ENCODE measurements at places on chromosomes 12 and 14.

DNA sequence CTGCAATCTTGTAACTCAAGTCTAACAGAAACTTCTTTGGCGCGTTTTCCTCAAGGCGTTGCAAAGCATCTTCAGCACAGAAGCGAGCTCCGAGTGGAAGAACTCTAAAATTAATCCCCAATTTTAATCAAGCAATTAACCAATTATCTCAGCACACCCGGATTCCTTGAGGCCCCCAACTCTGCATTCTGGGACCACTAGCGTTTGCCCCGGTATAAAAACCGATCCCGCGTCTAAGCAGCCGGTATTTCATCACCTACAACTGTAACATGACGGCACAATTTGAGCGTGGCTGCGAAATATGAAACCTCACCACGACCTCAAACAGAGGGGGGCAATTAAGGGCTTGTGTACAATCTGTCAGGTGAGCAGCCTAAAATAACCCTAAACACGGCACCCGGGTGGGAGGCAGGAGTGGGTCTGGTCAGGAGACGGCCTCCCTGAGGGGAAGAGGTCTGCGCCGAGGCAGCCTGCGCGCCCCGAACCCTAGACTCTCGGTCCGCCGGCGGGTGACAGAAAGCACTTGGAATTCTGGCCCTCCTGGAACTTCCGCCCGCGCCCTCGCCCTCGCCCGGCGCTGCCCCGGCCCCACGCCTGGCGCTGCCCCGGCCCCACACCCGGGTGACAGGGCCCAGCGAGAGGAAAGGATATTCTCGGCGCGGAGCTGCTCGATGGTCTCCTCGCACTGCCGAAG is 594 bp downstream of the ZCCHC8 start:
- DNase-seq, result peak; percentile 73

DNA sequence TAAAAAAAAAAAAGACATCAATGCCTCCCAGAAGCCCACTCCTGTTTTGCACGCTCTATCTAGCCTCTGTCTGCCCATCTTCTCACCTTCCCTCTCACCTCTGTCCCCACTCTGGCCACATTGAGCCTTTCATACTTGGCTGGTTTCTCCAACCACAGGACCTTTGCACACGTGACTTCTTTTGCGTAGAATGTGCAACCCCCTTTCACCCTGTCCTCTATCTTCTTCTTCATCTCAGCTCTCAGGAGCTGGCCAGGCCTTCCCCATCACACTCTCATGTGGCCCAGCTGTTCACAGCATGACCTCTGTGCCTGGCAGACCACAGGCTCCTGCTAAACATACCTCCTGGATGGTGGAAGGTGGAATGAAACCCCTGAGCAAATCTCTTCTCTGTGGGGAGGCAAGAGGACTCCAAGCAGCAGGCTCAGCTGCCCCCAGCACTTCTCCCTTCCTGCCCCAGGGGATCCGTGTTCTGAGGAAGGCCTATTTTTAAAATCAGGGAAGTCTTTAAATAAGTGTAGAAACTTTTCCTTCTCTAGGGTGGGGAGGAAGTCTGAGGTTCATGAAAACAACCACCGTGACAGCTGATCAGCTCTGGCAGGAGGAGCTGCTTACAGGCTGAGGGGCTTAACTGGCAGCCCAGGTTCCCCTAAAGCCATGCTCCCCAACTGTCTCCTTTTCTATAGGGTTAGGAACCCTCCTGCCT is 11.6 kb downstream of the HVCN1 start:
- no peak for DNase-seq

DNA sequence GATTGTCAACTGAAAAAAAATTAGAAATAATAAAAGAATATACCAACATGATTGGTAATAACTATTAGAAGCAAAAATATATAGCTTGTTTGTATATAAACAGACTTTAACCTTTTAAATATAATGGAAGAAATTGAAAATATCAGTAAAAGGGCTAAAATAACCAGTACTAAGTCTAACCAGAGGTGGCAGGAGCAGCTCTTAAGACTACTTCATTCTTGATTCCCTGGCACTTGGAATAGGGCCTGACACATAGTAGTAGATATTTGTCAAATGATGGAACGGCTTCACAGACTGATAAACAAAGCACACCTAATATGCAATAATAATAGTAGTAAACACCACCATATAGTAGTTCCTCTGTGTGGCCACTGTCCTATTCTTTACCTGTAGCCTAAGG is 9.4 kb downstream of the TMEM63C start:
- peak; percentile 18 for DNase-seq

DNA sequence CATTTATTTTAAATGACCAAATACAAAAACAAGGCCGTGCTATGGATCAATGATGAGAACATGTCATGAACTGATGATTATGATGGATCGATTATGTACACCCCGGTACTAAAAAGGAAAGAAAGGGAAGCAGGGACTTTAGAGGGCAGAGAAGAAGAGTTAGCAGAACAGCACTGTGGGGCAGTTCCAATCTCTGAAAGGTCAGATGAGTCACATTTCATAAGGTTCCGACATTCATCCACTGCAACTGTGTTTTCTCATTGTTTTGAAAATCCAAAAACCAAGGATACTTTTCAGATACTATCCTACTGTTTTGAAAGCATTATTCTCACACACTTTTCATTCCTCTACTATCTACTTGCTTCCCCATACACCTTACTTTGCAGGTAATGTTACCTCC is 169.3 kb downstream of the STXBP6 start:
- DNase-seq, result no peak

- DNase-seq, result no peak
Observed at GRCh38 chr12:52713960-52714886, 10.9 kb upstream of the KRT77 start.

GRCh38 chr12:10529603-10530002 is 23.9 kb downstream of the EIF2S3B start:
- DNase-seq, result no peak

- peak; percentile 28 for DNase-seq
Observed at GRCh38 chr12:27260746-27261145, 16.7 kb downstream of the STK38L start.

- DNase-seq, result peak; percentile 93
Observed at GRCh38 chr12:46959502-46959901, 119.9 kb upstream of the PCED1B start.

DNA sequence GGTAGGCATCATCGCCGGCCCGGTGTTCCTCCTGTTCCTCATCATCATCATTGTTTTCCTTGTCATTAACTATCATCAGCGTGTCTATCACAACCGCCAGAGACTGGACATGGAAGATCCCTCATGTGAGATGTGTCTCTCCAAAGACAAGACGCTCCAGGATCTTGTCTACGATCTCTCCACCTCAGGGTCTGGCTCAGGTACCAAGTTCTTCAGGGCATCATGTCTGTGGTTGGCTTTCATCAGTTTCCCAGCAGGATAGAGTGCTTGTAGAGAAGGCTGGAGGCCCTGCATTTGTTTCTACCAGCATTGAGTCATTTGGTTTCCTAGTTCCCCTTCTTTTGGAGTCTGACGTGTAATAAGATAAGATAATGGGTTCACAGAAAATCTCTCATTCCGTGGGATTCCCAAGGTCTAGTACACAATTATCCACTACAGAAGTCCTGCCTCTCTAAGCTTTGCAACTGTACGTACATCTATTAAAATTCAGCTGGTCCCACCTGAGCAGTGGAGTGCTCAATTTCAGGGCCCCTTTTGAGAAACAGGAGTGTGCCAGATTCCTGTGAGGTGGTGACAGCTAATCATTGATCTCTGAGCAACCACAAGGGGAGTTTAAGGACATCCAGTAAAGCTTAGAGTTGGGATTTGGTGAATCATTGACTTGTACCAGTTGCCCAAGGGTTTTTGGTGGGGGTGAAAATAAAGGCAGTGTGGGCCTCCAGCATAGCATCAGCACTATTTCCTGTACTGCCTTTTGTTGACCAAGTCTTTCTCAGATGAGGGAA is 25.1 kb downstream of the ACVR1B start:
- peak; percentile 61 for DNase-seq
